ENCODE measurements at places on chromosomes 2 and 18.

GRCh38 chr18:45248240-45248903 is 366.9 kb upstream of the SLC14A2 start:
- DNase-seq: no peak

DNA sequence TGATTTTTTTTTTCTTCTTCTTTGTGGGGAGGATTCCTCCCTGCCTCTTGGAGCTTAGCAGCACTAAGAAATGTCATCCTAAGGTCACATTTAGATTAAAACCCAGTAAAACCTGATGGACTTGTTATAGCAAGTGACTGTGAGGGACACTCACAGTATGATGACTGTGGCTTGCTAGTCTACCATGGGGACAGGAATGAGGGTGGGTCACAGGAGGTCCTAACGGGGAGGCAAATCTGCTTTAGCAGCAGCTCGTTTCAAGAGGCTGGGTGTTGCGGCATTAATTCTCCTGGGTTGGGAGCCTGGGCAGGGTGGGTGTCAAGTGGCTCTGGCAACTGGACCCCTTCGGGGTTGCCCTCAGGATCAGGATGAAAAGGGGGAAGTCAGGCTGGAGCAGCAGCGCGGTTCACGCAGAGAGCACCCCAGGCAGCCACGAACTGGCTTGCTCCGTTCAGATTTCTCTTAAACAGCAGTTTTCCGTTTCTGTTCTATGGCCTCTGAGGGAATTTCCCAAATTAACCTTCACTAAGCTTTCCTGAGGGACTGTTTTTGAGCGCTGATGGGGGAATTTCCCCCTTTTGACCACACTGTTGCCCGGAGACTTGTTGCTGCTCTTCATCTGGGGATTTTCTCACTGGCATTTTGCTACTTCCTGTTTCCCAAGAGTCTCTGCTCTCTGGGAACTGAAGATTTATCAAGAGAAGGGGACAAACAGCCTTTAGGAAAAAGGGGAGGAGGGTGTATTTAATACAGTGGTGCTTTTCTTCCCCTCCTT is 59.8 kb upstream of the PELI1 start:
- peak; percentile 42 for DNase-seq

- no peak for DNase-seq
These were observed 20.3 kb downstream of the PLEK start for GRCh38 chr2:68385220-68385906.

- DNase-seq: no peak
These were observed 39.6 kb downstream of the MARCO start for GRCh38 chr2:118981632-118982031.

DNA sequence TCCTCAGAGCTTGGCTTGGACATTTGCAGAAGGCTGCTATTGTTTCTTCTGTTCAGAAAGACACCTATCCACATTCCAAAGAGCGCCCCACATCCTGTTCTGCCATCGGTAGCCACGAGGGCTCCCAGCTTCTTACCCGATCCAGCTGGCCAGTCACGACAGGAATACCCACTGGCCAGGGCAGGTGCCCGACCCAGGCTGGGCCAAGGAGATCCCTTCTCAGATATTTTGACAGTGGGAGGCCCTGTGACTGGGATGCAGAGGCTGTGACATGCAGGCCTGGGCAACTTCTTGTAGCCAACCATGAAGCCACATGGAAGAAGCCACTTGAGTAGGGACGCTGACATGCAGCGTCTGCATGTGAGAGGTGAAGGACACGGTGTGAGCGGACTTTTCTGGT is 34.5 kb downstream of the KCNIP3 start:
- no peak for DNase-seq

DNA sequence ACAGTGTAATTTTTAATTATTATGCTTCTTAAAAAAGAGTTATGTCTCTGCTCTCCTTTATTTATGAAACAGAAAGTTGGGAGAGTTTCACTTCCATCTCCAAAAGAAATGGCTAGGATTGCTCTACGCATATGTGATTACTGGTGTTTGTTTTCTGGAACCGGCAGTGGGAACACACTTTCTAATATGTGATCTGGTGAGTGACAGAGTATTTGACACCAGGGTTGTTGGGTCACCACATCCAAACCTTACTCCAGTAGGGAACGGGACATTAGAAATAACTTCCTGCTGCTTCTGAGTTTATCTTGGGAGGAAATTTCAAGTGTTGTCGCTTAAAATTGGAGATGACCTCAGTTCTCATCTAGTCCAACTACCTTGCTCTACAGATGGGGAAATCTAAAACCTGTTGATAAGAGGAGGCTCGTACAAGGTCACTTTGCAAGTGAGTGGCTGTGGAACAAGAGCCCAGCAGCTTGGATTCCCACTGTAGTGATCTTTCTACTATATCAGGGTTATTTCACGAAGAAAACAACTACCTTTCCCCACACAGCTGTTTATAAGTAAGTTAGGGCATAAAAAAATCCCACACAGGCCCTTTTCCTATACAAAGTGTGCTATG is 108.5 kb downstream of the TTC32 start:
- DNase-seq: no peak

DNA sequence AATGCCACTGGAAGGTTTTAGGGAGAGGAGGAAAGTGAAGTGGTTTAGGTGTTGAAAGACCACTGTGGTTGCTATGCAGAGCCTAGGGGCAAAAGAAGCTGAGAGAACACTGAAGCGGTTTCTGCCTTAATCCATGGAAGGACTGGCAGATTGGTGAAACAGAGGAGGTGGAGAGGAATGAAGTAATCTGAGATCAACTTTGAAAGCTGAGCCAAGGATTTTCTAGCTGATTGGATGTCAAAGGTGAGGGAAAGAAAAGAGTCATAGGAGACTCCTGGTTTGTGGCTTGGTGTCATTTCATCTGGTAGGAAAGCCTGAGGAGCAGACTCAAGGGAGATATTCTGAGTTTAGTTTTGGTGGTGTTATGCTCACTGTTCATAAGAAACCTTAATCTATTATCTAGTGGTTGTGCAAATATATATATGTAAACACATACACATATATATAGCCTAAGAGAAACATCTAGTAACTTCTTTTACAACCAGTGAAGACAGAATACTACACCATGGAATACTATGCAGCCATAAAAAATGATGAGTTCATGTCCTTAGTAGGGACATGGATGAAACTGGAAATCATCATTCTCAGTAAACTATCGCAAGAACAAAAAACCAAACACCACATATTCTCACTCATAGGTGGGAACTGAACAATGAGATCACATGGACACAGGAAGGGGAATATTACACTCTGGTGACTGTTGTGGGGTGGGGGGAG is 134.1 kb upstream of the CREB1 start:
- DNase-seq: no peak

DNA sequence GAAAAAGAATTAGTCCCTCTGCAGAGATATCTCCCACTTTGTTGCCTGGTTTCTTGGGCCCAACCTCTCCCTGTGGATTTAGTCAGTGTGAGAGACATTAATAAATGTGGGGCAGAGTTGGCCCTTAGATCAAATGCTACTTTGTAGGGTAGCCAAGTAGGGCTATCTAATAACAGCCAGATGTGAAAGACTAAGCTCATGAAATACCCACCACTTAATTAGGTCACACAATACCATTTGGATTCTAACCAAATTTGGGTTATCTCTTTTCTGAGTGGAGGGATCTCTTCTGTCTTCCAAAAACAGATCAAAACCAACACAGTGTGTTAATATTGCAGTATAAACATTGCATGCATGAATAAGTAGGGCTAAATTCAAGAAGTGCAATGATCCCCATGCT is 626.8 kb upstream of the ZEB2 start:
- no peak for DNase-seq

GRCh38 chr2:26477911-26478253 is at the start of gene OTOF:
Gene OTOF, minus strand, starts transcription at chr2:26478124.
- no peak for DNase-seq

- DNase-seq: no peak
These were observed 64.1 kb downstream of the SIGLEC15 start for GRCh38 chr18:45889419-45890064.

GRCh38 chr2:173296235-173296634 is 58.4 kb upstream of the CDCA7 start:
- DNase-seq: no peak

DNA sequence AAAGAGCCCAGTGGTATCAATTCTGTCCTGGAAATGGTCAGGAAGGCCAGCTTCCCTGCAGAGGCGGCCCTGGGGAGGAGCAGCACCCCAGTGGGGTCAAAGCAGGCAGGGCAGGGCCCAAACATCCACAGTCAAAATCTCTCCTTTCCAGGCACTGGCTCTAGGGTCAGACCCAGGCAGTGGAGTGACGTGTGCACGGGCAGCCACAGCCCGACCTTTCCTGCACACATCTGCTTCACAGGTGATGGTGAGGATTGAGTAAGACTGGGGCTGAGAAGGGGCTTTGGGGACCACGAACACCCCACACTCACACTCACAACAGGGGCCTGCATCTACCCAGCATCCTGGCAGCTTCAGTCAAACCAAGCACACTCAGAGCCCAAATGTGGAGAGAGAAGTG is 97.8 kb upstream of the GLI2 start:
- DNase-seq: no peak

GRCh38 chr2:64120928-64121327 is 23.3 kb downstream of the PELI1 start:
- no peak for DNase-seq

DNA sequence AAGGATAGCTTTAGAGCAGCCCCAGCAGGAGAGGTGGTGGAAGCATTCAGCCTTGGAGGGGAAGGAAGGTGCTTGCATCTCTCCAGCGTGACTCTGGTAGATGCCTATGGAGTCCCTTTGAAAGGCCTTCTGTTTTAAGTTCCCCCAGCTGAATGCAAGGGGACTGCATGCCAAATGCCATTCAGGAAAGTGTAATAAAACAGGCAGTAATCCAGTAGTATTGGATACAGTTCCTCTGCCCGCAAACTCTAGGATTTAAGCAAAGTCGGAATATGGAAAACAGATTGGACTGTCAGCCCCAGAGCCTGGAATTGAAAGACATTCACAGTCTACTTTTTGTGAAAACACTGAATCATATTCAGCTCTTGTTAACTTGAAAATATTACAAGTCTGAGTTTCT is 125.2 kb upstream of the GAREM1 start:
- no peak for DNase-seq

DNA sequence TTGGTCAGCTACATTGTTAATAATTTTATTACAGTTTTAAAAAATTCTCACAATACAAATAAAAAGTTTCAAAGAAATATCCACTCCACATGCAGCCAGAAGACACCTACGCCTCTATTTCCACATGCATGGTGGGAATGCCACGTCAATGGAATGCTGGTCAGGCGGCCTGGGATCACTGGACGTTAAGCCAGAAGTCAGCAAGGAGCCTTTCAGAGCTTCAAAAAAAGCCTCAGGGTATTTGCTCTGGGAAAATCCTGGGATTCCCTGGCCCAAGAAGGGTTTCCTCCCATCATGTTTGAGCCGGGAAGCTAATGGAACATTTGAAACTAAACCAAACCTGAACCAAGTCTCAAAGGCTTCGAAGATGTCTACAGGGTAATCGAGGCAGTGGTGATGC is 241.9 kb upstream of the PXDN start:
- DNase-seq: no peak

DNA sequence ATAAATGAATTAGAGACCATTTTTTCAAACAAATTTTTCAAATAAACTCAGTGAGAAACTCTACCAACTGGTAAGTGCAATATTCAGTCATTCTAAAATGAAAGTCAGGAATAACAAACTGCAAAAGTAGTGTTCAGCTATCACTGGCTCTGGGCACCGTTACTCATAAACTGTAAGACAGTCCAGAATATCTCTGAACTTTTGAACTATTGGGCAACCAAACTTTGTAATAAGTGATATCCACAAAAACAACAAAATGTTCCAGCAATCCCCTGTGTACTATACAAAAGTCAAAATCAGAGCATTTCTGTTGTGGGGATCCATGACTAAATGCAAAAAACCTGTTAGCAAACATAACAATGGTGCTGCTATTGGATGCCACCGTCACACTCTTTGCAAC is 56.3 kb downstream of the SLC25A12 start:
- DNase-seq: no peak

- no peak for DNase-seq
These were observed 181.8 kb downstream of the GBX2 start for GRCh38 chr2:235986361-235986760.

- no peak for DNase-seq
These were observed 237.8 kb downstream of the PLCL1 start for GRCh38 chr2:198042189-198042588.

DNA sequence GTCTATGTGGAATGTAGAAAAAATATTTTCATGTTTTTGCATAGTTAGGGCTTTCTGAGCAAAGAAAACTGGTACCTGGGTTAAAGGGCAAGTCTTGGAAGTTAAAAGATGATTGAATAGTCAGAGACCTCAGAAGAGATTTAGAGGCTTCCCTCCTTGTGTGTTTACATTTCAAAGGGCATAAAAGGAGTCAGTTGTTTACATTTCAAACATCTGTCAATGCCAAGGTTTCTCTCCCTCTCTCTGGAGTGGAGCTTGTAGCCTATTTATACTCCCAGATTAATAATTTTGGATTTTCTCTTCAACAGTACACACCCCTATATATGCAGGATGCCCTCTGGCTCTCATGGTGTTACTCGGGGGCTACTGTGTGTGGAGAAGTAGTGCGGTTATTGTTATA is 8.6 kb downstream of the M1AP start:
- no peak for DNase-seq

DNA sequence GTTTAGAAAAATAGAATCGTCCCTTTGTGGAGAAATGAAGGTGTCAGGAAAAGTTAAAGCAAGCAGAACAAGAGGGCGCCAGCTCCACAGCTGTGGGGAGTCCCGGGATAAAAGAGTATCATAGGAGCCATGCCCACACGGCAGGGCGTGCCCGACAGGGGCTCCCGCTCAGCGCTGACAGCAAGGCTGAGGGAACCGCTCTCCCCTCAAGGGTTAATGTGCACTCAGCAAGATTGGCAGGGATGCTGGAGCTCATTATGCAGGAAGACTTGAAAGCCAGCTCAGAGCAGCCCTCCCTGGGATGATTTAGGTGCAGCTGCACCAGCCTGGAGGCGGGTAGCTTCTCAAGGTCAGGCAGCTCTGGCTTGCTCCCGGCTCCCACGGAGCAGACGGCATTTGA is 500.2 kb downstream of the EIPR1 start:
- DNase-seq: no peak

DNA sequence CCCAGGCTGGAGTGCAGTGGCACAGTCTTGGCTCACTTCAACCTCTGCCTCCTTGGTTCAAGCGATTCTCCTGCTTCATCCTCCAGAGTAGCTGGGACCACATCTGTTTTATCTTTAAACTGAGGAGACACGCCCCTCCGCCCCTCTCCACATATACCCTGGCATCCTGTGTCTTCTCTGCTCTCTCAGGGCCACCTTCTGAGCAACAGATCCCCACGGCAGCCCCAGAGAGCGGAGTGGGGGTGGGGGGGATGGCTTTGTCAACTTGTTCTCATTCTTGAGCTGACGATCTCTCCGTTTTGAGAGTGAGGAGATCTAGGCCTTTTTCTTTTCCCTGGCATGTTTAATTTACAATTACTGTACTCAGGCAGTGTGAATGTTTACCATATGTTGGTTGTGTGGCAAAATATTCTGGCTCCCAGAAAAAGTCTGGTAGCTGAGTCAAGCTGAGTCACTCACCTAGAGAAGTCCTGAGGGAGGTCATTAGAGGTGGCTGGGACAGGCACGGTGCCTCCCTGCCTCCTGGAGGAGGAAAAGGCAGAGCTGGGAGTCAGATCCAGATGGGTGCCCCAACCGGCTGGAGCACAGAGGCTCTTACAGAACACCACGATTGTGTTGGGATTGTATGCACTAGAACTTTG is 19.5 kb upstream of the ID2 start:
- no peak for DNase-seq
